Heart right ventricle (tissue), 16 donors: ENCODE measurements at places on chromosomes 16 and 17.

DNA sequence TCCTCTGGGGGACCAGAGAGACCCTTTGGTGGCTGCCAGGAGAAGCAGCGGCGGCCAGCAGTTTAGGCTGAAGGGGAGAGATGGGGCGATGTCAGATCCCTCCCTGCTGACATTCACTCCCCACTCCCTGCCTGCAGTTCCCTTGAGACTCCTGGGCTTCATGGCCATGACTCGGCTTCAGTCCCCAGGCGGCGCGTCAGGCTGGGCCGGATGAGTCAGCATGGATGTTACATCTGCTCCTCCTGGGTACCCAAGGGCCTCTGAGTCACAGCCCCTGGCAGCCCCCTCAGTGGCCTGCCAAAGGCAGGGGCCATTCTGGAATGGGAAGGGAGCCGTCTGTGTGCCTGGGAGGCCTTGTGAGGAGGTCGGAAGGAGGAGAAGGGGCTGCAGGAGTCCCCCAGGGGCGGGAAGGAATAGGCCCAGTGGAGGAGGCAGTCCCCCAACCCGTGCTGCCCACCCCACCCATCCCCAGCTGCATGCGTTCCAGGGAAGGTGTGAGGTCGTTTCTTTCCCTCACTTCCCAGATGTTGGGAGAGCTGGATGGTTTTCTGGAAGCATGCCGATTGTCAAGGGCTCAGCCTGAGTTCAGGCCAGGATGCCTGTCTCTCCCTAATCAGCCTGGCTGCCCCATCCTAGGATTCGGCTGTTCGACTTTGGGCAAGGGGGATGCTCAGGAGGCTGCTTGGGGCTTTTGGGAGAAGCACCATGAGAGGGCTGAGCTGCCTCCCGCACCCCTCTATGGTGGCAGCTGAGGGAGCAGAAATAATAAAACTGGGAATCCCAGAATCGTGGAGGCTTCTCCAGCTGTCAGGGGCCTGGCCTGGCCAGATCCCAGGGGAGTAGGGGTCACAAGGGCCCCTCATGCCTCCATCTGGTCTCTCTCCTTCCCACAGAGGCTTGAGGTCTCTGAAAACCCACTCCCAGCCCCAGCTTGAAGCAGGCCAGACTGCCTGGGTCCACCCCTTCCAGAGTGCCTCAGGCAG, 9.7 kb downstream of the RHBDL3 start:
- DNase-seq = peak; percentile 52

GRCh38 chr16:7400117-7400890, 67.7 kb downstream of the RBFOX1 start:
- DNase-seq = no peak

- no peak for DNase-seq
Observed at GRCh38 chr16:31819386-31819785, 54.2 kb upstream of the ZNF267 start.

GRCh38 chr16:77849646-77850258, 61.4 kb downstream of the VAT1L start:
- DNase-seq = no peak

DNA sequence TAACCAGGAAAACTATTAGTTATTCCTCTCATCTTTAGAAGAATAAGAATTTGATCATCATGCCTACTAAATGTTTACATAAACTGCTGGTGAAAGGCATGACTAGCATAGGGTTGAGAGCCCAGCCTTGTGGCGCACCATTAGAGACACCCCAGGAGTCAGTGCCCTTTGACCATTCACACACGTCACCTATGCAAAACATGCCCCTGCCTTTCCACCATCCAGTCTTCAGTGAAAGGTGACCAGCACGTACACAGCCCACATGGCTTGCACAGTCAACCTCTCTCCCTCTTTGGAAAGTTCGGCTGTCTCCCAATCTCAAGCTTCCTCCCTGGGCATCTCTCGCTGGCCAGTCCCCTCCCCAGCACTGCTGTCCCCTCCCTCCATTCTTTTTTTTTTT, 150.3 kb downstream of the ENGASE start:
- no peak for DNase-seq

DNA sequence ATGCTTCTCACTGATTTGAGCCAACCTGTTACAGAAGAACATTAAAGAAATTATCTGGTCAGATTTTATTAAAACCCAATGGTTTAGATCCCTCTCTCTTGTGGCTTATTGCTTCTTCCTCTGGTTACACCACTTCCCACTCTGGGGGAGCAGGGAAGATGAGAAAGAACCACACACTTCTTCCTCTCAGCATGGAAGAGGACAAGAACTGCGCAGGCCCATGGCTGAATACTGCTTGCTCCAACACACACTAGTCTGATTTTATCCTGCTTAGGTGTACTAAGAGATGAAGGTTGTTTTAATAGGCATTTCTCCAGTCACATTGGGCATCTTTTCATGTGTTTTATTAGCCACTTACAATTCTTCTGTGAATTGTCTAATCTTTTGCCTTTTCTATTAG, 27.6 kb downstream of the MAP3K3 start:
- DNase-seq = no peak

GRCh38 chr17:1916963-1917715, 87.3 kb downstream of the RPA1 start:
- DNase-seq = no peak

DNA sequence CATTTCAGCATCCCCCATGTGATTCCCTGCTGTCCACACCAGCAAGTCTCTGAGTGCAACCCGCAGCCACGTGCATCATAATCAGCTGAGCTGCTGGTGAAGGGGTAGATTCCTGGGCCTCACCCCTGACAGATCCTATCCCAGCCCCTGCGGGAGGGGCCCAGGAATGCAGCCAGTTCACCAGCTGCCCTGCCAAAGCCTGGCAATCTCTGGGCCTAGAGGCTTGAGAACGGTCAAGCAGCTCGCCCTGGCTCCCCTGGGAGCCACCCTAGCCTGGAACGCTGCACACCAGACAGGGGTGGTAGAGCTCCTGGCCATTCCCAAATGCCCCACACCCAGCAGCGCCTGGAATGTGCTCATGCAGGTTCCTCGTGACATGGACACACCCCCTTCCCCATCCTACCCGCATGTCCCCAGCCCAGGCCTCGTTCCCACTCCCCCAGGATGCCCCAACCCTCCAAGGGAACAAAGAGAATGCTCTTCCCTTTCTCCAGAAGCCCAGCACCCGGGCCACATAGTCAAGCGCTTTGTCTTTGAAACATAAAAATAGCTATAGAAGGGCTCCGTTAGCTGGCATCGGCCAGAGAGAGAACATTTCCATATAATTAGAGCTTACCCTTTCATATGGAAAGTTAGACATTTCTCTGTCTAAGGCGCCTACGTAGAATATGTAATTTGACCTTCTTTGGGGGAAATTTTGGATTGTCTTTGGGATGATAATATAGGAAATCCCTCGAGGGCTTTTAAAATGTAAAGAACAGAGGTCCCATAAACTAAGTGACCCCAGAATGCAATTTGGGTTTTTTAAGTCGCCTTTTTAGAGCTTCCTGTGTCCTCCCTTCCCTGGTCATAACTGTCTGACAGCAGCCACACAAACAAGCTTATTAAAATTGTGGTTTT, 3.4 kb downstream of the CEP295NL start:
- peak; percentile 63 for DNase-seq

DNA sequence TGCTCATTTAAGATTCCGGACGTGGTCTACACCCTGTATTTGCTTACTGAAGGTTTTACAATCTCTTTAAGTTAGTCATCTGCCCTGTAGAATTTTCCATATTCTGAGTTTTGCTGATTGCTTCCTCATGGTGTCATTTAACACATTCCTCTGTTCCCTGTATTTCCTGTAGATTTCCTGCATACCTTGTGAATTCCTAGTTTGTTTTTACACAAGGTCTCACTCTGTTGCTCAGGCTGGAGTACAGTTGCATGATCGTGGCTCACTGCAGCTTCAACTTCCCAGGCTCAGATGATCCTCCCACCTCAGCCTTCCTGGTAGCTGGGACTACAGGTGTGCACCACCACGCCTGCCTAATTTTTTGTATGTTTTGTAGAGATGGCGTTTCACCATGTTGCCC, 66.8 kb downstream of the CMIP start:
- DNase-seq = no peak

- DNase-seq = no peak
Observed at GRCh38 chr17:28503420-28503819, 2.7 kb upstream of the FOXN1 start.

- DNase-seq = no peak
Observed at GRCh38 chr17:13537167-13537731, 64.5 kb downstream of the HS3ST3A1 start.

DNA sequence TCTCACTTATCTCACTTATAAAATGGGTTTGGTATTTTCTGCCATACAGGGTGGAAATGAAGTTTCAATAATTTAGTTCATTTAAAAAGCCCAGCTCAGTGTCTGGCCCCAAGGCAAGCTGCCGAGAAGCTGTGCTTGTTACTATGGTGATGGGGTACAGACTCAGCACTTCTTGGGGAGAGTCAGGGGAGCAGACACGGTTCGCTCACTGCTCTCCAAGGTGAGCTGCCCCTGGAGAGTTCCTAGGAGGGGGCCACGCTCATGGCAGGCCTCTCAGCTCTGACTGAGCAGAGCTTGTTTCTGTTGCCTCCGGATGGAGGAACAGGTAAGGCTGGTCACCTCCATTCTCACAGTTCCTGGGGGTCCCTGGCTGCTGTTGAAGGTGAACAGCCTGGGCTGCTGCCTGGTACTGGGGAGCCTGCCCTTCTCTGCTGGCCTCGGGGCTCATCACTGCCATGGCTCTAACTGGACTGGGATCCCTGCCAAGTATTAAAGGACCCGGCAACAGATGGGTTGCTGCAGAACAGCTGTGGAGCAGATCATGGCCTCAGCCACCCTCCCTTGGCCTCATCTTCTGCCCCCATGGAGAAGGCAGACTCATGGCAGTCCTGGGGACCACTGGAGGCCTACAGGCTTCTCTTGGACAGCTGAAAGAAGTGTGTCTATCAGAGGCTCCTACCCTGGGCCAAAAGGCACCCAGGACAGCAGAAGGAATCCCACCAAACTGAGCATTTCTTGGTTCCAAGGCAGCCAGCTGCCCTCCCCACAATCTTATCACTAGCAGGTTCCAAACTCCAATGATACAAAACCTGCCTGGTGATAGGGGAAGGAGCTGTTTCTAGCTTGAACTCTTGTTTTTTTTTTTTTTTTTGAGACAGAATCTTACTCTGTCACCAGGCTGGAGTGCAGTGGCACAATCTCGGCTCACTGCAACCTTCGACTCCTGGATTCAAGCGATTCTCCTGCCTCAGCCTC, 25.9 kb upstream of the SPATA32 start:
- DNase-seq = no peak

- DNase-seq = no peak
Observed at GRCh38 chr17:76588182-76588581, 2.5 kb upstream of the ST6GALNAC2 start.

GRCh38 chr17:74990581-74991105, 3.2 kb downstream of the CDR2L start:
- no peak for DNase-seq

GRCh38 chr17:15078570-15078969, 186.6 kb downstream of the PMP22 start:
- DNase-seq = no peak

DNA sequence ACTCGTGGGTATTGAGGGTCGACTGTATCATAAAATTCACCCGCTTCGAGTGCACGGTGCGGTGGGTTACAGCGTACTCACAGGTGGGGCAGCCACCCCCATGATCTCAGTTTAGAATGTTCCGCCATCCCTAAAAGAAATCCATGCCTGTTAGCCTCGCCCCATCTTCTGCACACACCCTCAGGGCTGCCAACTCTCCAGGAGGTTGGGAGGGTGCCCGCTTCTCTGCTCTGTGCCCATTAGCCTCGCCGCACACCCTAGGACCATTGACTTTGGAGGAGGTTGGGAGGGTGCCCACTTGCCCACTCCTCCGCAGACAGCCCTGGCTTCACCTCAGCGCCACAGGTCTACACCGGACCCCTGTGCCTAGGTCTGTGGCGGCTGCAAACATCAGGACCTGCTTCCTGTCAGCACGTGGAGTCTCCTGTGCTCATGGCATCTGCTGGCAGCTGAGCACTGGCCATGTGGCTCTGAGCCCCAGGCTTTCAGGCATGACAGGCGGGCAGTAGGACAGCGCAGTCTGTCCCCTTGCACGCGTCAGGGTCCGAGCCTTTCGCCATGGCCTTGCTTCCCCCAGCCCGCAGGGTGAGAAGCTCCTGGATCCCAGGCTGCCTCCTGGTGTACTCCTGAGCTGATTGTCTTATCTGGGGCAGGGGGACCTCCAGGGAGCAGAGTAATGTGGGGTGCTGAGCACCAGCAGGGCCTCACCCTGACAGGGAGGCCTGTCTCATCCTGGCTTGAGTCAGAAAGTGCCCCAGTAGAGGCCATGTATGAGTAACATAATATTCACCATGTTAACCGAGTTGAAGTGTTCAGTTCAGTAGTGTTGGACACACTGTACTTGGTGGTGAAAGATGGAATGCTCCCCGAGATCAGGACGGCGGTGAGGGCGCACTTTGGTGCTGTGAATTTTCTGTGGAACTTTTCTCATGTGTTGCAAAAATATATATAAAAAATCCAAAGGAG, 21.9 kb downstream of the NME3 start:
- DNase-seq = no peak

- DNase-seq = no peak
Observed at GRCh38 chr16:30581457-30581856, 4.0 kb downstream of the ZNF785 start.

DNA sequence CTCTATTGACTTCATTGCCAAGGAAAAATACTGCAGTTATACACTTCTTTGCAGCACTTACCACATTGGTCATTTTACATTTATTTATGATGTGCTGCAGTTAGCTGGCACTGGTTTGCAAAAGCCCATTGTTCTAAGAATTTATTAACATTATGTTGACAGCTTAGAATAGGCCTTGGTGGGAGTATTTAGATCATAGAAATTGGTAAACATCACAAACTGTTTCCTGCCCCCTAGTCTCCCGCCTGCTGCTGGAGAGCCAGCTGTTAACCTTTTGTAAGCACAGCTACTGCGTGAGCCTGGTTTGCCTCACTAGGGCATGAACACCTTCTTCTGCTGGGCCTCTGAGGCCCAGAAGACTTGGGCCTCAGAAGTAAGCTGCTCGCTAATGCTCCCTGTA, 651.4 kb upstream of the GOT2 start:
- DNase-seq = no peak

GRCh38 chr16:85494315-85494714, 118.8 kb upstream of the GSE1 start:
- no peak for DNase-seq

DNA sequence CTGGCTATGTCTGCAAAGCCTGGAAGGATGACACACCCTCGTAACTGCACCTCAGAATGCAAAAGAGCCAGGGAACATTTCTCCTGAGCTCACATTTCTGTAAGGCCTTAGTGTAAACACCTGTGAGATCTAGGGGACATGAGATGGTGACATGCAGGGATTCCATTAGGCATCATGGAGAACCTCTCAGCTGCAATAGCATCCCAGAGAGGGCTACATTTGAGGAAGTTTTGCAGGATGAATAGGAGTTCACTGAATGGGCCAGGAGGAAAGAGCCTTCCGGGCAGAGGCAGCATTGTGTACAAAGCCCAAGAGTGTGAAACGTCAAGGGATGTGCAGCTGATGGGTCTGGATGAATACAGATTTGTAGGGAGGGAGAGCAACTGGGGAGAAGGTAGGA, 223.0 kb upstream of the RPL38 start:
- DNase-seq = no peak

GRCh38 chr17:57565176-57565575, 179.9 kb downstream of the CCDC182 start:
- no peak for DNase-seq
